ENCODE measurements at places on chromosomes 16 and 17. TPM values are rescaled to one million over a fixed set of nuclear protein-coding genes. Genes with fewer than 3 reads are reported as not detected.

- no peak for DNase-seq
- H3K27ac ChIP-seq: peak overlapping the region; percentile 25
- H3K4me1 ChIP-seq: peaks cover 2% of the 10 kb centered on the region
- no peak overlapping the region for H3K4me3 ChIP-seq
These were observed 6.6 kb upstream of the GHDC start for GRCh38 chr17:42200706-42201457.

- no peak overlapping the region for H3K27ac ChIP-seq
- DNase-seq: no peak
- peaks cover 20% of the 10 kb centered on the region for H3K36me3 ChIP-seq
- no peaks in the 10 kb centered on the region for H3K27me3 ChIP-seq
- peaks cover 41% of the 10 kb centered on the region for H3K4me1 ChIP-seq
These were observed 197.4 kb upstream of the CACNG5 start for GRCh38 chr17:66637491-66637890.

- DNase-seq: no peak
- no peaks in the 10 kb centered on the region for H3K36me3 ChIP-seq
- no peak overlapping the region for H3K27ac ChIP-seq
- peaks cover 8% of the 10 kb centered on the region for H3K4me1 ChIP-seq
- no peaks in the 10 kb centered on the region for H3K27me3 ChIP-seq
These were observed 39.2 kb downstream of the CEP112 start for GRCh38 chr17:66152756-66153155.

Gene CYB5D1
- total RNA-seq: 6.1 TPM

Gene KRTAP17-1
- total RNA-seq: not detected

DNA sequence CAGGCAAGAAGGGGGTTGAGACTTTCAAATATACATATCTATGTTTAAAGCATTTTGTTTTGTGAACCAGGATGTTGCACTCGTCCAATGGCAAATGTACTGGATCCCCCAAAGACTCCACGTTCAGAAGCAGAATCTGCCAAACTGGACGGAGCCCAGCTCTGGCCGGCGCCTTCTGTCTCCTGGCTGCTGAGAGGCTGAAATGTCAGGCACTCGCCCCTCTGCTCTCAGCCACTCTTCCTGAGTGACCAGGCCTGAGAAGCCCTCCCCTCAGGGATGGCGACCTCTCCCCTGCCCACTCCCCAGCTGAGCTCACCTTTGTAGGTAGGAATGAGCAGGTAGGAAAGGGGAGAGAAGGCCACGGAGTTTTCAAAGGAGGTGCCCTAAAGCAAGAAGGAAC lies 187.5 kb upstream of the FOXF1 start:
- DNase-seq: no peak
- H3K4me1 ChIP-seq: no peaks in the 10 kb centered on the region
- no peak overlapping the region for H3K27ac ChIP-seq
- H3K36me3 ChIP-seq: no peaks in the 10 kb centered on the region
- H3K27me3 ChIP-seq: peaks cover 10% of the 10 kb centered on the region

Gene CD300E
- not detected for total RNA-seq

- no peaks in the 10 kb centered on the region for H3K36me3 ChIP-seq
- no peak overlapping the region for H3K27ac ChIP-seq
- H3K27me3 ChIP-seq: no peaks in the 10 kb centered on the region
- no peak overlapping the region for H3K4me3 ChIP-seq
- no peaks in the 10 kb centered on the region for H3K4me1 ChIP-seq
These were observed 1003.2 kb upstream of the GOT2 start for GRCh38 chr16:59737274-59737673.
